ENCODE measurements at places on chromosomes 6 and 20.

DNA sequence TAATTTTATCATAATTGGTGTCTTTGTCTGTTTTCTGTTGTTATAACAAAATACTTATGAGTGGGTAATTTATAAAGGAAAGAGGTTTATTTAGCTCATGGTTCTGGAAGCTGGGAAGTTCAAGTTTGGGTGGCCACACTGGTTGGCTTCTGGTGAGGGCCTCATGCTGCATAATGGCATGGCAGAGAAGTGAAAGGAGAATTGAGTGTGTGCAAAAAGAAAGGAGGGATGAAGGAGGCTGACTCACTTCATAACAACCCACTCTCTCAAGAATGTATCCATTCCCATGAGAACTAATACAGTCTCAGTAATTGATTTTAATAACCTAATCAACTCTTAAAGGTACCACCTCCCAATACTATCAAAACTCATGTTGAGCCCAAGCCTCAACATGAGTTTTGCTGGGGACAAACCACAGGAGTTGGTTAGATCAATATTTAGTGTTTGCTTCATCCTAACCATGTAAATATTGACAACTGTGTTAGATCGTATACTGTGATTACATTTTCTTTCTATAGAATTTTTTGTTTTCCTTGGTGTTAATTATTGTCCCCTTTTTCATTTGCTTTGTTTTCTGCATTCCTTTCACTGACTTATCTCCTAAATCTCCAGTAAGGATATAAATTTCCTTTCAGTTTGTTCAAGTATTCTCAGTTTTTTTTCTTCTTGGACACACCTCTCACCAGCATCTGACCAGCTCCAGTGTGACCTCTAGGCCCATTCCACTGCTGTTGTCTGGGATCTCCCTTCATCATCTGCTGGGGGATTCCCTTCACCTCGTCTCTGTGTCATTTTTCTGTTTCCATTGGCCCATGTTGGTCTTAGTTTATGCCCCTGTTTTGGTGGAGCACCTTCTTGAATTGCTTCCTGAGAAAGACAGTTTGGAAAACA lies 54.8 kb upstream of the SCGN start:
- no peak for DNase-seq

- DNase-seq, result no peak
Observed at GRCh38 chr6:47897247-47897646, 115.4 kb downstream of the OPN5 start.

GRCh38 chr6:66578362-66578761 lies 871.3 kb upstream of the EYS start:
- no peak for DNase-seq

GRCh38 chr6:43977404-43978111 lies 149.7 kb downstream of the MRPL14 start:
- DNase-seq, result no peak

GRCh38 chr20:6692566-6693173 lies 74.8 kb upstream of the BMP2 start:
- DNase-seq, result no peak

DNA sequence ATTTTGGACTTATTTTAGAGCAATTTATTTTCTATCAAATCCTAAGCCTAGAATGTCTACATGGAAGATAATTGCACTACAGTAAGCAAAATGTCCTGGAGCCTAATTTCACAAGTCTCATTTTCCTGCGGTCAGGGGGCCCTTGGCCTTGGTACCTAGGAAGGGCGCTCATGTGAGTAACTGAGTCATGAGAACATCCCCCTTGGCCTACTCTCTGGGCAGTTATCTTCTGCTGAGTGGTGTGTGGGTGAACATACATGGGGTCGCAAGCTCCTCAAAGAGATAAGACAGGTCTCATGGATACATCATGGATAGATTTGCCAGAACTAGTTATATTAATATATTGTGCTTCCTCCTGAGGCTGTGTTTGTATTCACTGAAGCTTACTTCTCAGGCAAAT lies 211.2 kb upstream of the MARCKS start:
- no peak for DNase-seq

GRCh38 chr6:33633462-33634158 lies 12.5 kb downstream of the ITPR3 start:
- peak; percentile 80 for DNase-seq

Data from pancreas (tissue), 10 donors.